Activated T-cell treated with anti-CD3 and anti-CD28 coated beads for 1 hour (primary cell): ENCODE measurements at places on chromosomes 4 and X.

DNA sequence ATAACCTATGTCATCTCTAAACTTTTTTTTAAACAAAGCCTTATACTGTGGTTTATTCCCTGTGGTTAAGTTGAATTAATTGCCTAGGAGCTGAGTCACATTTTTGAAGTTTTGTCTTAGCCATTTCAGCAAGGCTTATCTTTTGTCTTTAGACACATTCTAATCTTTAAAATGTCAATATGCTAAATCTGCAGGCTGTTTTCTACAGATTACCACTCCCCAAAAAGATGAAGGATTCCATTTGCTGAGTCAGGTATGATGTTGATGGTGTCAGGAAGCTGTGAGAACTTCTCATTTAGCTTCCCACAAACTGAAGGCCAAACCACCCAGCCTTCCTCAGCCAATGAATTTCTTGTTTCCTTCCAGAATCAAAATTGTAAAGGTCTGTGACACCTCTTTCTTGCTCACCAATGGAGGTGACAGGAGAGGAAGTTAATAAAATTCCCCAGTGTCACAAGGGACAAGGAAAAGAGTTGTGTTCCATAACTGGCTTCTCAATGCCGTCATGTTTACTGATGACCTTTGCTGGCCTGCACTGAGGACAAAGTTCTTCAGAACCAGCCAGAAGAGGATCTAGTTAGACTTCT is 3.7 kb upstream of the CXCL6 start:
- DNase-seq, result no peak

- DNase-seq, result no peak
Measured at GRCh38 chrX:149461746-149462145, 43.4 kb downstream of the IDS start.

DNA sequence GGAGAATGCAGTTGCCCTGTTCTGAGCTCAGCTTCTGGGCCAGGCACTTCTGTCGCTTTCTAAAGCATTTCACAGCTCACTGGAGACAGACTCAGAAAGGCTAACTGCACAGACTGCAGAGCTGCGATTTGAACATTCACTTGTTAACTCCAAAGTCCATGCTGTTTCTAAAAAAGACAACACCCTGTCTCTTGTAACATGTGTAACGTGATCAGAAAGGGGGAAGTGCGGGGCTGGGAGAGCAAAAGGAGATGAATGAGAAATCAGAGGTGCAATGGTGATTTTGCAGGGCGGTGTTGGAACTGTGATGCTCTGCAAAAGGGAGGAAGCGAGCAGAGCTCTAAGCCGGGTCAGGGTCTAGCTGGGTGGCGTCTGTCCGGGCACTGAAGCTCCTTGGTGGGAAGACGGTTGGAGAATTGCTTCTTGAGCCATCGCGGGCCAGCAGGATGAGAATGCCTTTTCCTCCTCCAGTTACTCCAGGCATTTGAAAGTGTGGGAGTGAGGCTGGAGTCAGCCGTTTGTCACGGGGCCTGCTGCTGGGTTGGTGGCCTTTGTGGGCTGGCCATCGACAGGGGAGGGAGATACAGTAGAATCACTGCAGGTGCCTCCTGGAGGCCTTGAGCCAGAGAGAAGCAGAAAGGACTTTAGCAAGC is 20.3 kb downstream of the TBC1D14 start:
- DNase-seq, result no peak

- DNase-seq, result no peak
Measured at GRCh38 chr4:108810087-108810486, 47.2 kb upstream of the ETNPPL start.

DNA sequence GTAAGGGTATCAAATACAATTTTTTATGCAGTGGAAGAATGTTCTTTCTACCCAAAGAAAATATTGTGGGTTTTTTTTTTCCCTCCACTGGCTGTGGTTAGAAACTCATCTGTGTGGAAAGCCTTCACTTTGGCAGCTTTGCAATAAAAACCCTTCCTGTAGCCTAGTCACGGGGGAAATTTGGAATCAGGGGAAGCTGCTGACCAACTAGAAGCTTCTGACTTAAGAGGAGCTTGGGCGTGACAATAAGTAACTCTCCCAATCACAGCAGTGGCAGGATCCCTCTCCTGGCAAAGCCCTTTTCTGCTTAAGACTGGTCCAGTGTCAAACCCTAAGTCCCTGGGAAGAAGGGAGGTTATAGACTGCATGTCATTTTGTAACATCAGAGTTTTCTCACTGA is 87.9 kb downstream of the LRRC66 start:
- DNase-seq, result no peak

- DNase-seq, result no peak
Measured at GRCh38 chrX:155242300-155242699, 22.0 kb downstream of the RAB39B start.

GRCh38 chr4:163172647-163173046 is 6.0 kb upstream of the NAF1 start:
- no peak for DNase-seq

- DNase-seq, result no peak
Measured at GRCh38 chrX:134294548-134294947, 57.6 kb downstream of the CCDC160 start.
